Hair follicular keratinocyte (primary cell): ENCODE measurements at places on chromosomes 5 and 9. TPM values are rescaled to one million over a fixed set of nuclear protein-coding genes. Genes with fewer than 3 reads are reported as not detected.

Gene GABRA1
- total RNA-seq, result not detected in 2 replicates

Gene IFNA5
- total RNA-seq, result not detected in 2 replicates

Gene SHISAL2B
- total RNA-seq, result not detected in 2 replicates

Gene ADAMTS2
- total RNA-seq, result 0.23 and 0.68 TPM in 2 replicates

Gene TMEM232
- 0.08 TPM in 1 of 2 replicates, not detected in the other for total RNA-seq

Gene ESM1
- total RNA-seq, result not detected in 2 replicates

Gene DNAI1
- total RNA-seq, result not detected in 2 replicates

Gene BTNL8
- total RNA-seq, result not detected in 2 replicates

Gene CERT1
- 5.4 and 8.4 TPM in 2 replicates for total RNA-seq

Gene PCDHB7
- total RNA-seq, result not detected in 2 replicates

Gene MYORG
- total RNA-seq, result 10.4 and 12.7 TPM in 2 replicates

Gene GDA
- total RNA-seq, result 0.23 TPM in 2 replicates

Gene PAPPA
- total RNA-seq, result 0.78 and 1.3 TPM in 2 replicates

Gene ANAPC2
- total RNA-seq, result 8.4 and 11.1 TPM in 2 replicates

Gene AGXT2
- total RNA-seq, result not detected in 2 replicates

Gene C9orf153
- not detected in 2 replicates for total RNA-seq

Gene TNFSF15
- total RNA-seq, result 1.3 and 1.6 TPM in 2 replicates

Gene LRRC19
- total RNA-seq, result 0.23 TPM in 1 of 2 replicates, not detected in the other

Gene S1PR3
- total RNA-seq, result 3.0 and 5.7 TPM in 2 replicates

Gene LCN9
- not detected in 2 replicates for total RNA-seq

Gene SPINK7
- total RNA-seq, result 0.47 TPM in 1 of 2 replicates, not detected in the other

Gene PDZD2
- total RNA-seq, result 3.0 and 5.1 TPM in 2 replicates

Gene TAF1L
- not detected in 2 replicates for total RNA-seq

Gene OSMR
- 27.3 and 42.9 TPM in 2 replicates for total RNA-seq

Gene FOXD4L4
- not detected in 2 replicates for total RNA-seq

Gene RANBP3L
- total RNA-seq, result not detected in 2 replicates

Gene PRXL2C
- 12.0 and 13.3 TPM in 2 replicates for total RNA-seq

Gene RUSC2
- total RNA-seq, result 12.6 and 15.5 TPM in 2 replicates

Gene CDC25C
- 5.2 and 11.9 TPM in 2 replicates for total RNA-seq

Gene IL4
- not detected in 2 replicates for total RNA-seq

Gene FCN2
- not detected in 2 replicates for total RNA-seq

Gene NPR3
- total RNA-seq, result 0.08 and 0.15 TPM in 2 replicates

Gene PRRX2
- total RNA-seq, result not detected in 2 replicates

Gene KIF4B
- total RNA-seq, result not detected in 2 replicates

Gene NUTM2F
- not detected in 2 replicates for total RNA-seq

Gene SLC6A3
- not detected in 2 replicates for total RNA-seq

Gene PHF24
- 0.27 and 0.62 TPM in 2 replicates for total RNA-seq

Gene ENTREP1
- 0.08 and 0.19 TPM in 2 replicates for total RNA-seq

Gene STK32A
- under 0.01 TPM in 1 of 2 replicates, not detected in the other for total RNA-seq

Gene VPS13A
- total RNA-seq, result 10.3 and 17.2 TPM in 2 replicates

Gene KIAA0825
- total RNA-seq, result 1.4 and 1.6 TPM in 2 replicates

Gene PCDHB4
- 0.34 TPM in 1 of 2 replicates, not detected in the other for total RNA-seq

Gene RECK
- 1.7 and 3.2 TPM in 2 replicates for total RNA-seq

Gene PDCD1LG2
- 10.8 and 13.5 TPM in 2 replicates for total RNA-seq

Gene GRAMD2B
- total RNA-seq, result 15.6 and 21.8 TPM in 2 replicates

Gene CXCL14
- total RNA-seq, result 7.6 and 15.5 TPM in 2 replicates

Gene CTNND2
- total RNA-seq, result under 0.01 TPM in 1 of 2 replicates, not detected in the other

Gene FAXDC2
- 0.84 and 3.7 TPM in 2 replicates for total RNA-seq

Gene SLC46A2
- not detected in 2 replicates for total RNA-seq

Gene CDK7
- total RNA-seq, result 47.2 and 60.5 TPM in 2 replicates

Gene MRPL50
- 10.5 and 11.5 TPM in 2 replicates for total RNA-seq

Gene SET
- total RNA-seq, result 299 and 428 TPM in 2 replicates

Gene HCN1
- total RNA-seq, result not detected in 2 replicates

Gene TMEM252
- not detected in 2 replicates for total RNA-seq
